Cerebellar nuclear complex (tissue), 1 donor: ENCODE measurements at places on chromosomes 1 and 21.

GRCh38 chr1:29057700-29058099, 66.0 kb downstream of the TMEM200B start:
- DNase-seq, result no peak

GRCh38 chr1:97384294-97384968, 536.4 kb downstream of the DPYD start:
- no peak for DNase-seq

- DNase-seq, result no peak
Observed at GRCh38 chr1:2323451-2323974, 67.8 kb downstream of the MORN1 start.

- no peak for DNase-seq
Observed at GRCh38 chr1:152543820-152544219, 22.8 kb downstream of the LCE3E start.

DNA sequence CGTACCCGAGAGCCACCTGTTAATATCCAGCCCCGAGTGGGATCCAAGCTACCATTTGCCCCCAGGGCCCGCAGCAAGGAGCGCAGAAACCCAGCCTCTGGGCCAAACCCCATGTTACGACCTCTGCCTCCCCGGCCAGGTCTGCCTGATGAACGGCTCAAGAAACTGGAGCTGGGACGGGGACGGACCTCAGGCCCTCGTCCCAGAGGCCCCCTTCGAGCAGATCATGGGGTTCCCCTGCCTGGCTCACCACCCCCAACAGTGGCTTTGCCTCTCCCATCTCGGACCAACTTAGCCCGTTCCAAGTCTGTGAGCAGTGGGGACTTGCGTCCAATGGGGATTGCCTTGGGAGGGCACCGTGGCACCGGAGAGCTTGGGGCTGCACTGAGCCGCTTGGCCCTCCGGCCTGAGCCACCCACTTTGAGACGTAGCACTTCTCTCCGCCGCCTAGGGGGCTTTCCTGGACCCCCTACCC, 1.4 kb downstream of the USP21 start:
- no peak for DNase-seq

DNA sequence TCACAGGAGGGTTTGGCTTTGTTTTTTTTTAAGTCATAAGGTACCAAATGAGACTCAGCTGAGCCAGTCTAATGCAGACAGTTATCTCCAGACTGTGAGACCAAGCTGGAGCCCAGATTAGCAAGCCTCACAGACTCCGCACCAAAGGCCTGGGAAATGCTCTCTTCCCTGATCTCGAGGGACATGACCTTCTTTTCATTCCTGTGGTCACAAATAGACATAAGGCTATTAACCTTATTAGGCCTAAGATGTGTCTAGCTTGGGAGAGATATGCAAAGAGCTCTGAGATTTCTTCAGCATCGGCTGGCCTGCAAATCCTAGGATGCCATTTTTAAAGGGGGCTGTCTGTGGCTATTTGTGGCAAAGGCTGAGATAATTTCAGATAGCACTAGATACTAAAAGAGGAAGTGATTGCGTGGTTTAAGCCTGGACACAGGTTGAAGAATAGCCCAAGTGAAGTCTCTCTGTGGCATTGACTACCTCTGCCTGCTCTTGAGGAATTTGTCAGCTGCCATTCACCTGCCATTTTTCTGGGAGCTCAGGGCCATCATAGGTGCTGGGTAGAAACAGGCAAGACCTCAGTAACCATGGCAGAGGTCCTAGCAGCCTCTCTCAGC, 301.3 kb downstream of the SIPA1L2 start:
- no peak for DNase-seq

DNA sequence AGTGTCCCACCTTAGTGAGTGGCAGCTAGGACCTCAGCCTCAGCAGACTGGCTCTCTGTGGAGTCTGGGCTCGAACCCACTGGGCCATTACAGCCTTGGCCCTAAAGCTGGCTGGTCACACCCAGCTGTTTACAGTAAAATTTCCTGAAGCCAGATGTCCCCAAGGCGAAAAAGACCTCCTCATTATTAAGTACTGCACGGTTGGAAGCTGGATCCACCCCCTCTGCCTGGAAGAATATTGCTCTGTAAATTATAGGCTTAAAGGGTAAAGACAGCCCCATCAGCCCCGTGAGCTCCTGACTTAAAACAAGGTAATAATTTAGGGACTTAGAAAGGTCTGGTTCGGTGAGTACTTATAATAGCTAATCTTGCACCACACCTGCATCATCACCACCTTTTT, 30.3 kb upstream of the TMEM51 start:
- no peak for DNase-seq

DNA sequence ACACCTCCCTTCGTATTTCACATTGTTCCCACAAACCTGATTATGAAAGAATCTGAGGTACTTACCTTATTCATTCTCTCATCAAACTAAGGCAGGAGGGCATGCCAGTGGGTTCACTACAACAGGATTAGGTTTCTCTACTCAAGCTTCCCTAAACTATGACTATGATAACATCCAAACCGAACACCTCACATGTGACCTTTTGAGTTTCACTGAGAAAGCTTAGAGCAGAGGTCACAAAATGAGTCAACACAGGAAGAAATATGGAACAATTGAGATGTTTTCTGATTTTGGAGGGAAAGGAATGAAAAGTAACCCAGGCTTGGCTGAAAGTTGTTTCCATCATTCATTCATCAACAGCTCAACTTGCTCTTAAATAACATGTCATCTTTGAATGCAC, 24.1 kb downstream of the UBR4 start:
- DNase-seq, result no peak

- DNase-seq, result no peak
Observed at GRCh38 chr1:240935920-240936319, 324.0 kb upstream of the GREM2 start.

DNA sequence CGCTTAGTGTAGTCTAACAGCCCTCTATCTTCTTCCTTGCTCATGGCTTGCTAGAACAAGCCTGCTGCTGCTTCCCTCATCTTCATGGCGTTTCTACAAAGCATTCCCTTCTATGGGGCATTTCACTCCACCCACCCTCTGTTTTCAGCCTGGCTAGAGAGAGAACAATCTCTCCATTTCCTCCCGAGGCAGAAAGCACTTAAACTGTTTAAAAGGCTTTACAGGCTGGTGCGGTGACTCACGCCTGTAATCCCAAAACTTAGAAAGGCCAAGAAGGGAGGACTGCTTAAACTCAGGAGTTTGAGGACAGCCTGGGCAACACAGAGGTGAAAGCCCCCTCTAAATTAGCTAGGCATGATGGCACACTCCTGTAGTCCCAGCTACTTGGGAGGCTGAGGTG, 17.8 kb downstream of the ORC1 start:
- no peak for DNase-seq

- no peak for DNase-seq
Observed at GRCh38 chr1:200294241-200294640, 115.6 kb downstream of the ZNF281 start.

- no peak for DNase-seq
Observed at GRCh38 chr1:85585799-85586198, 5.2 kb downstream of the CCN1 start.

DNA sequence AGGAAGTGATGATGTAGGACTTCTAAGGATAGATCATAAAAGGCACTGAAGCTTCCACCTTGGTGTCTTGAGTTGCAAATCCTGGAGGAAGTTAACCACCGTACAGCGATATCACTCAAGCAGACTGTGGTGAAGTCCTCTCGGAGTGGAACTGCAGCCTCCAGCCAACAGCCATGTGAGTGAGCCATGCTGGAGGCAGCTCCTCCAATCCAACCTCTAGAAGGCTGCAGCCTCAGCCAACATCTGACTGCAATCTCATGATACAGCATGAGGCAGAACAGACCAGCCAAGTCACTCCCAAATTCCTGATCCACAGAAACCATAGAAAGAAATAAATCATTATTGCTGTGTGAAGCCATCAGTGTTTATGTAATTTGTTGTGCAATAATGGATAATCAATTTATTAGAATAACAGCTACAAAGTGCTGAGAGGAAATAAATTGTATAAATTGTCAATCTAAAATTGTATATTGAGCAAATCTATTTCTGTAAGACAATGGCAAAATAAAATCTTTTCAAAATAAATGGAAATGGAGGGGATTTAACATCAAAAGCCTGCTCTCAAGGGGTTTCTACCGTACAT, 65.0 kb downstream of the PRSS38 start:
- DNase-seq, result no peak

DNA sequence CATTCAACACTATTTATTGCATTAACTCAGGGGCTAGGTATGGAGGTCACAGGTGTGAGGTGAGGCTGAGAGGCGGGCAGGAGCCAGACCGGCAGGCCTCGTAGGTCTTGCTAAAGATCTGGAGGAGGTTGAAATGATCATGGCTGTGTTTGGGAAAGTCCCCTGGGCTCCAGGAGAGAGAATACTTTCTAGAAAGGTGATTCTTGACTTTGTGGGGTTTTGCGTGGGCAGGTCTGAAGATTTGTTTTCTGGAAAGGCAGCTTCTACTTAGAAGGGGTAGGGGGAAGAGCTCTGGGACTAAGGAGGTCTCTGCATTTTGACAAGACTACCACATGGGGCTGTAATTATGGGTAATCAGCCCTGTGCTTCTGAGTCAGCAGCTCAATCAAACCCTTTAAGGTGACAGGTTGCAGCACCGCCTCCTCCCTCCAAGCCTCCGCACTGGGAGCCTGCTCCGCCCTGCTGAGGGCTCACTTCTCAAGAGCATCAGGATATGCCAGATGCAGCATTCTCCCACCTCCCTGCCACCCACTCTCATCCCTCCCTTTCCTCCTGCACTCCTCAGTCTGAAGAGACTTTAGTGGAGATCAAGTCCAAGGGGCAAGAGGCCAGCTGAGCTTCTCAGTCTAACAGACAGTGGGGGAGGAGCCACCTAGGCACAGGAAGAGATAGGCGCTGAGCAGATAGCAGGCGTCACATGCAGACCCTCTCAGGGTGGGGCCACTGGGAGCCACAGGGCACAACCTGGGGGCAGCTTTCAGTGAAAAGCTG, 30.5 kb downstream of the SLC30A1 start:
- no peak for DNase-seq

- no peak for DNase-seq
Observed at GRCh38 chr1:64073705-64074104, 129.7 kb upstream of the UBE2U start.

DNA sequence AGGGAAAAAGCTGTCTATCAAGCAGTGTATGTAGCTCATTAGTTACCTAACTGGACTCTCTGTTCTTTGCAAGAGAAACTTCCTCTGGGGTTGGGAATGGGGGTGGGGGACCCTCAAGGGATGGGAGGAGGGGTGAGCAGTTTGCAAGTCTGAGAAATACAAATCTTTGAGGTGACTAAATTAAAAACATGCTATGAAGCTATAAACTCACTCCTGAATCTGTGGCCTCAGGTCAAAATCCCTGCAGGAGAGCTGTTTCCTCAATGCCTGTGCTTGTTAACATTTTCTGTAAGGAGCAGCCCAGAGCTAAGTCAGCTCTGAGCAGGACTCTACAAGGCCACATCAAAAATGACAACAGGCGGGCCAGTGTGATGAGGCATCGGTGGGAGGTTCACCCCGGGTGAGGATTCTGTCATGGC, 32.8 kb upstream of the PTPRC start:
- DNase-seq, result no peak

GRCh38 chr1:211742272-211742671, 66.9 kb upstream of the NEK2 start:
- no peak for DNase-seq

GRCh38 chr21:42272984-42273600, 42.1 kb downstream of the TFF3 start:
- no peak for DNase-seq

DNA sequence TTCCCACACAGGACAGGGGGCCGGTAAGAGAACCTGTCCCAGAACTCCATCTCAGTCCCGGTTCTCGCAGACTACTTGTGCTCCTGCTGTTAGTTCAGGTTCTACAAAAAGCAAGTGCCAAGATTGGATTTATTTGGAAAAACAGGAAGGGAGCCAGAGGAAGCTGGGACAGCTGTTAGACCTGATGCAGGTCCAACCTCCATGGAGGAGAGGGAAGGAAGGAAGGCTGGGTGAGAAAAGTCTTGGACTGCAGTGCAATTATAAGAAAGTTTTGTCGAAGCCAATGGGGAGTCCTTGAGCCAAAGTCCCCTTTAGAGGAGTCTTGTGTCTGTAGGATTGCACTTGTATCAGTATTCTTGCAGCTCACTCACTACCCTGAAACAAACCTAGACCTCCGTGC, 191.2 kb downstream of the GREM2 start:
- DNase-seq, result no peak

DNA sequence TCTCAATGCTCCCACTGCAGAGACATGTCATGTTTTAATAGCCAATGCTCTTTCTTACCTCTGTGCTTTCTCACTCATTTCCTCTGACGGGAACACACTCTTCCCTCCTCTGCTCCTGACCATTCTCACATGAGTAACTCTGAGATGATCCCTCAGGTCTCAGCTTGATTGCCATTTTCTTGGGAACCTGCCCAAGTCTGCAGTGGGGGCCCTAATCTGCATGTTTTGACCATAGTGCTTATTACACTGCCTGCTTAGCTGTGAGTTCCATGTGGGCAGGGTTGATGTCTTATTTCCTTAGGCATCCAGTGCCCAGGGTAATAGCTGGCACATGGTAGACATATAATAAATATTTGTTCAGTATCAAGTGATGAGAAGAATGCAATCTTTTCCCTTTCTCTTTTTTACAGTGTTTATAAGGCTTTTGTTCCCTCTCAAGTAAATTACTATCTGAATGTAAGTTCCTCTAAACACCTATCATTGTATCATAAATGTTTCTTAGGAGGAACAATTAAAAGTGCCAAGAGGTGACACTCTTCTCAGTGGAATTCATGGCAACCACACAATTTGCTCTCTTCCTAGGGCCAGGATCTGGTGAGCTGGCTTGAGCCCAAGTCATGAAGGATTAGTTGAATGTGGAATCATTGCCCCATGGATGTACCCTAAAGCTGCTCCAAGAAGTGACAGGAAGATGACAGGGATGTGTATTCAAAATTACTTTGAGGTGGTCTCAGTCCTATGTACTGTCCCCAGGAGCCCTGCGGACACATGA, 485.4 kb upstream of the USP24 start:
- DNase-seq, result no peak

GRCh38 chr1:15578921-15579682, 5.7 kb downstream of the AGMAT start:
- DNase-seq, result no peak

GRCh38 chr1:112363636-112364035, 32.4 kb upstream of the CTTNBP2NL start:
- no peak for DNase-seq

DNA sequence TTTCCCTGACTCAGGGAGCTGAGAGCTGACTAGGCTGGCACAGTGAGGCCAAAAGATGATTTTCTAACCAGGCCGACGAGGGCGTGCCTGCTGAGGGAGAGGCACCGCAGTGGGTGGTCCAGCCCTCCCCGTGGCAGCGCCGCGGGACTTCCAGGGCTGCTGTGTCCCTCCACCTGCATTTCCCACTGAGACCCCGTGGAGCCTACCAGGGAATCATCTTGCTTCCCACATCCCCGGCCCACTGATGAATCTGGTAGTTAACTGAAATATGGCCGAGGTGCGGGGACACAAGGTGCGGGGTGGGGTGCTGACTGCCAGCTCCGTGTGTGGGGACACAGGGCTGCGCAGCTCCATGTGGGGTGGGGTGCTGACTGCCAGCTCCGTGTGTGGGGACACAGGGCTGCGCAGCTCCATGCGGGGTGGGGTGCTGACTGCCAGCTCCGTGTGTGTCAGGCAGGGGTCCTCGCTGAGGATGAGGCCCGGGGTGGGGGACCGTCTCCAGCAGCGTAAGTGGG, 10.4 kb downstream of the WRAP73 start:
- DNase-seq, result no peak
